Mesendoderm (in vitro differentiated cells): ENCODE measurements at places on chromosomes 4 and X.

DNA sequence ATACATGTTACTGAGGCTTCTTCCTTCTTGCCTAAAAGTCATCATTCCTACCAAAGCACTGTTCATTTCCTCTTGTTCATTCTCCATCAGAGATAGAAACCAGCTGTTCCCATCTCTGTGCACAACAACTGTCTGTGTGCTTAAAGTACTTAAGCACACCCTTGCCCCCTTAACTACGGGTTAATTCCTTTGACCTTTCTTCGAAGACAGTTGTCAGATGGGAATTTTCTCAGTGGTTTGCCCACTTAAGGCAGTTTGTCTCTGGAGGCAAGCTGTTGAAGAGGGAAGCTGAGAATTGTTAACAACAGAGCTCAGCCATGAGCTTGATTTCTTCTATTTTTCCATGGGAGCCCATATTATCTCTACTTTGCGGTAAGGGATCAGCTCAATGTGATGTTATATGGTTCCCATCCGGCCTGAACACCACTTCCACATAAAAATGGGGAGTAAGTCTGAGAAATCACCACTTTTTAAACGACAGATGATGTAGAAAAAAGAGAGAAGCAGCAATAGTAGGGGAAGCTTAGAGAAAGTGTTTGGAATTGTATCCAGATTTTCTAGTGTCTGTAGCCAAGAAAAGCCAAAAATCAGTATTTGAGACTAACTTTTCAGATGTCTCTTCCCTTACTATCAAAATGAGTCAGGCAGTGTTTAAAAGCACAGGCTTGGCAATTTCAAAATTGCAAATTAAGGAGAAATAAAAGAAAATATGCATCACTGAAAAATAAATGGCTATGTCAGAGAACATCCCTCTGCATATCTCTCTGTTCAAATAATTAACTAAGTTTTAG, 194.4 kb downstream of the SLIT2 start:
- DNase-seq: no peak

- DNase-seq: peak; percentile 44
These were observed 40.8 kb downstream of the FAM241A start for GRCh38 chr4:112185740-112186670.

- no peak for DNase-seq
These were observed 4.5 kb upstream of the MAML3 start for GRCh38 chr4:140158365-140159030.

DNA sequence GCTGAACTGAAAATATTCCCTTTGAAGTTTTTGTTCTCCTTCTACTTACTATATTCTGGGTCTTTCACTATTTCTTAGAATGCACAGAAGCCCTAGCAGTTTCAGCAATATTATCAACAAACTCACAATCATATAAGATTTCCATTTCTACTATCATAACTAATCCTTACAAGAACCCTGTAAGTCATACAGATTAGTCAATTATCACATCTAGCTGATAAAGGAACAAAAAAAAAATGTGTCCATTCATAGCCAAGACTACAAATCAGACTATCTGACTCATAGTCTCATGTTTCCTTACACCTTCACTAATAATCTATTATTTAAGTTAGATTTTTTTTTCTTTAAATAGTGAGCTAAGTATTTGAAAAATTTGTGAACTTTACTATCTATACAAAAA, 72.5 kb downstream of the LRBA start:
- DNase-seq: no peak

DNA sequence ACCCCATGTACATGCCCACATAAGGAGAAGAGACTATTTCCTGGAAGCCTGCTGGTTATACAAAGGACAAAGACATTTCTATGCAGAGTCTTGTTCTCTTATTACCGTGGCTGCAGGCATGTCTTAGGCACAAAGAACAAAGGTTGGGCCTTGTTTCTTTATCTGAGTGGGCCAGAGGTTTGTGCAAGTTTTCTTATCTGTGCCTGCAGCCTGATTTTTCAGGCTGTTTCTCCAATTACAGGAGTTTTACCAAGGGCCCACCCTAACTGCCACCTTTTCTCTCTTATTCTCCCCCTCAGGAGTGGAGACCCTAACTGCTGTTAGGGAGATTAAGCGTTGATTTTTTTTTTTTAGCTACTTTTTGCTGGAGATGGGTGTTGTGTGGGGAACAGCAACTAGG, 3.5 kb downstream of the TENT5D start:
- no peak for DNase-seq

- no peak for DNase-seq
These were observed 1.2 kb upstream of the TREX2 start for GRCh38 chrX:153446950-153447580.

- peak; percentile 31 for DNase-seq
These were observed 498 bp downstream of the RBMX start for GRCh38 chrX:136880003-136880451.

- DNase-seq: no peak
These were observed 28.7 kb downstream of the RS1 start for GRCh38 chrX:18643243-18643642.

- no peak for DNase-seq
These were observed 257.4 kb downstream of the NLGN4X start for GRCh38 chrX:5971300-5971699.

DNA sequence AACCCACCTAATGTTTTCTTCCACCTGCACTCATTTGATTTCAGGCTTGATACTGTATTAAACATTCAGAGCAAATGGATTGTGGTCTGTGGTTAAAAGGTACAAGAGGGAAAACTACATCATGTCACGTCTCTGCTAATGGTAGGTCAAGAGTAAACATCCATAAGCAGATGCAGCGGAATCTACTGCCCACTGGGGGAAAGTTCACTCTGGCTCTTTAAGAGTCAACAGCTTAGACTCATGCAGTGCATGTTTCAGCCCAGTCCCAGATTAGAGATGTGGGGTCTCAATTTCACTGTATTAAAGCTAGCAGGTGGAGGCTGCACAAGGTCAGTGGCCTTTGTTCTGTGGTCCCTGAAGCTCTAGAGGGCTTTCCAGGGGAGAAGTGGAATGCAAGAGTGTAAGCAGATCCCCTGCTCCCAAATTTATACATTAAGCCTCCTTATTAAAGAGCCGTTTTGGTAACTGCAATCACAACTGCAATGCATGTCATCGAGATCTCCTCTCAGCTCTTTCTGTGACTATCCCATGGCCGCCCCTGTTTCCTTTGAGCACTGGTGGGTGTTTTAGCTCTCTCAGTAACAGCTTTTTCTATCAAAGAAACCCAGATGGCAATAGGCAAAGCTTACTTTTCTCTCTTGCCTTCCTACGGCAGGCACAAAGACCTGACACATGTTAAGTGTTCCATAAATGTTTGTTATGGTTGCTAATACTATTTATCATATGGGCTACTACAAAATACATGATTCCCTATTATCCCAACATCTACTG, 53.4 kb downstream of the LDB2 start:
- DNase-seq: peak; percentile 38

DNA sequence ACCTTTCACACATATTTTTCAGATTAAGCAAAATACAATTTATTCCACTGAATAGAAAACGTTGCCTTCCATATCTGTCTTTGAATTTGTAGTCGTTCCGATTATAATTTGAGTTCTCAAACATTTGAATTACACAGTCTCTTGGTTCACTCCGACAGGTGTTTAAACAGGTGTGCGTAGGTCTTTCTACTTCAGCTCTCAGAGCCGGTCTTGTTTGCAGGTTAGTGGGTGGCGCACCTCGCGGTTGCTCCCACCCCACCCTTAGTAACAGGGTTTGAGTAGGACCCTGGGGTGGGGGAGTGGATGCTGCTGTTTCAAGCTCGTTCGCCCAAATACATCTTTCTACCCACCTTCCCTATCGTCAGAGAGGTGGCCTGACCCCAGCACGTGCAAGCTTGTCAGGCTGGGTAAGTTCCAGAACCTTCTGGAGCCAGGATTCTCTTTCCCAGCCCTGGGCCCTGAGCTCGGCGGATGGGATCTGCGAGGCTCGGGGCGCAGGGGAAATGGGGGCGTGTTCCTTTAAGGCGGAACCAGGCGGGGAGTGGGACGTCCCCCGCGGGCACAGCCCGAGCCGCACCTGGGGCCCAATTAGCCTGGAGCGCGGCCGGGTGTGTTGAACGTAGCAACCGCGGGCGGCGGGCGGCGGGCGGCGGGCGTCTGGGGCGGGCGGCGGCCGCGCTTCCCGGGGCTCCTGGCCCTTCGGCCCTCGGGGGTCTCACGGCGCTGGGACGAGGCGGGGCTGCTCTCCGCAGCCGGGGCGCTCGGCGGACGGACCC, at the start of gene FAM149A:
Gene FAM149A, plus strand, starts transcription at position 591 of the 776 bp plus-strand sequence.
- peak; percentile 34 for DNase-seq

DNA sequence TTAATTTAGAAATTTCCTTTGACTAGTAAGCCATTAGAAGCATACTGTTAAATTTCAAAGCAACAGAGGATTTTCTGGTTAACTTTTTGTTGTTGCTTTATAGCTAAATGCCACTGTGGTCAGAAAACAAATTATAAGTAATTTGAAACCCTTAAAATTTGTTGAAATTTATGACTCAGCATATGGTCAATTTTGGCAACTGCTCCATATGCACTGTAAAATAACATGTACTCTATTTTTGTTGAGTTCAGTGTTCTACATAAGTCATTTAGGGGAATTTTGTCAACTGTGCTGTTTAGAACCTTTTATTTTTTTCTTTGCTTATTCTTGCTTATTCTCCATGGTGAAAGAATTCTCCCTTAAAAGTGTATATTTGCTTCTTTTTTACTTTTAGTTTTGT, 28.6 kb downstream of the SCLT1 start:
- no peak for DNase-seq

GRCh38 chr4:113837397-113837796, 75.9 kb upstream of the CAMK2D start:
- DNase-seq: peak; percentile 59

DNA sequence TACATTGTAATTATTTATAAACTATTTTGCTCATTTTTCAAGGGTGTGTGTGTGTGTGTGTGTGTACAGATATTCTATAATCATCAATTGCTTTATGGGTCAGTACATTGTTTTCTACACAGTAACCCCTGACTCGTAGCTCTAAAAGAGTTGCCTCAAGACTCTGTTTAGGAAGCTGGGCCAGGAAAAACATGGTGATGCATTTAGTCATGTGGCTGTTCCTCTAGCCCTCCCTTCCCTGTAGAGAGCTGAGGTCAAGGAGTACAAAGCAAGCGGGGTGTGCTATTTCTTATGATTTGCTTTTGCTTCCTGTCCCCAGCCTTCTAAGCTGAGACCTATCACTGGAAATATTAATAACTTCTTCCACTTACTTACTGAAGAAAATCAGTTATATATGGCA, 34.8 kb upstream of the SPANXD start:
- no peak for DNase-seq
